Heart right ventricle (tissue), 16 donors: ENCODE measurements at places on chromosomes 1 and 21. TPM values are rescaled to one million over a fixed set of nuclear protein-coding genes. Genes with fewer than 3 reads are reported as not detected.

- DNase-seq, result no peak
These were observed 183.5 kb upstream of the DPYD start for GRCh38 chr1:98104289-98104688.

GRCh38 chr1:85947186-85947585 lies 209.4 kb downstream of the COL24A1 start:
- no peak for DNase-seq

GRCh38 chr1:34582356-34582755 lies 172.5 kb upstream of the GJB5 start:
- no peak for DNase-seq

Gene KIF26B
- total RNA-seq, result 8.8 TPM

DNA sequence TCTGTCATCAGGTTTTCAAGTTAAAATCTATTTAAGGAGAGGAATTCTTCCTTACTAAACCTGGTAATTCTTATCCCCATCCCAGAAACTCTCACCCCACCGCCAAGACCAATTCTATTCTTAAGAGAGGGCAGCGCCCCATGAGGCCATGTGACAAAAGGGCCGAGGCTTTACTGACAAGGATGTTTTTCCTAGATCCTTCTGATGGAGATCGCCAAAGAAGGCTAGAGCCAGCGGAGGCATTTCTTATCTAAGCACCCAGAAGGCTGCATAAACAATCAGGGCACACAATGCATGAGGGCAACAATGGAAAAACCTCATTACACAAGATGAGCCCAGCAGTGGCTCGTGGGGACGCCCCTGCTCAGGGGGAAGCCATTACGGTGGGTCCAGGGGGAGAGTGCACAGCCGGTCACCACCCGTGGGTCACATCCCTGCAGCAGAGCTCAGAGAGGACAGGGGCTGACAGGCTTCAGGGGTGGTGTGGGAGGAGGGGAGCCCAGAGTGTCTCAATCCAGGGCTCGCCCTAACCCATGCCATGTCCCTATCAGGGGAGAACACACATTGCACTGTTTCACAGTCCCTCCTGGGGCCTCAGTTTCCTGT lies 88.7 kb downstream of the ITPKB start:
- no peak for DNase-seq

Gene NOS1AP
- total RNA-seq, result 6.3 TPM

Gene JAK1
- total RNA-seq, result 75.2 TPM

GRCh38 chr21:33033094-33033951 lies 7.6 kb downstream of the OLIG2 start:
- DNase-seq, result no peak

GRCh38 chr1:204336421-204337035 lies 23.2 kb downstream of the PLEKHA6 start:
- DNase-seq, result no peak

Gene C4BPA
- not detected for total RNA-seq

- no peak for DNase-seq
These were observed 13.1 kb downstream of the STMN1 start for GRCh38 chr1:25893116-25893515.

DNA sequence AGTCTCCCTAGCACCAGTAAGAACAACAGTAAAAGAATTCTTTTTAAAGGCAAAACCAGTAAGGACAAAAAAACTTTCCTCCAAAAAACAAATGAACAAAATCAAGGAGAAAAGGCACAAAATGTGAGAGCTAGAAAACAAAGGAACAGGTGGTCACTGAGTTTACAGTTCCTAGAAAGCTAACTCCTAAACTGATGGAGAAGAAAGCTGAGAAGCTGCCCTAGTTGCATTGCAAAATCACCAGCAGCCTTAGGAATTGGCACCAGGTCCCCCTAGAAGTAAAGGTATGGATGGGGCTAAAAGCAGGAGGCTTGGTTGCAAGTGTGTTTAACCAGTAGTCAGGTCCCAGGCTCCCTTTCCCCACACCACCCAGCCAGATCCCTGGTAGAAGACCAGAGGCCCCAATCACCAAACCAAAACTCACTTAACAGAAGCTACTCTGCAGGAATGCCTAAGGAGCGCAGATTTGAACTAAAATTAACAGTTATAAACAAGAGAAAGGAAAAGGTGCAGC lies 47.6 kb downstream of the RAB3GAP2 start:
- no peak for DNase-seq

GRCh38 chr21:35948982-35949381 lies 111.3 kb downstream of the SETD4 start:
- DNase-seq, result no peak

DNA sequence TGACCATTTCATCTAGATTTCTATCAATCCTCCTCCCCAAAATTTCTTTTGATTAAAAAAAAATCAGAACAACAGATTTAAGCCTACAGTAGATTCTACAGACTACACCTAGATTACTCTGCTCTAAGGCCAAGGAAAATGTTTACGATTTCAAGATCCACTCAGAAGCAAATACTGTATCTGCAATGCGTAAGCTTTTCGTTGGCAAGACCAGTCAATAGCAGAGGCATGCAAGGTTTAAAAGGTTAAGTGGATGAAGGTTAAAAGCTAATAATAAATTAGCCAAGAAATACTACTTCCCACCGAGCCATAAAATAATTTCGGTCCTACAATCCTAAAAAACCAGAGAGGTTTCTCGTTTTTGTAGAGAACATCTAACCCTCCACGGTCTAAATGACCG lies 1.3 kb downstream of the CLSTN1 start:
- DNase-seq, result no peak

DNA sequence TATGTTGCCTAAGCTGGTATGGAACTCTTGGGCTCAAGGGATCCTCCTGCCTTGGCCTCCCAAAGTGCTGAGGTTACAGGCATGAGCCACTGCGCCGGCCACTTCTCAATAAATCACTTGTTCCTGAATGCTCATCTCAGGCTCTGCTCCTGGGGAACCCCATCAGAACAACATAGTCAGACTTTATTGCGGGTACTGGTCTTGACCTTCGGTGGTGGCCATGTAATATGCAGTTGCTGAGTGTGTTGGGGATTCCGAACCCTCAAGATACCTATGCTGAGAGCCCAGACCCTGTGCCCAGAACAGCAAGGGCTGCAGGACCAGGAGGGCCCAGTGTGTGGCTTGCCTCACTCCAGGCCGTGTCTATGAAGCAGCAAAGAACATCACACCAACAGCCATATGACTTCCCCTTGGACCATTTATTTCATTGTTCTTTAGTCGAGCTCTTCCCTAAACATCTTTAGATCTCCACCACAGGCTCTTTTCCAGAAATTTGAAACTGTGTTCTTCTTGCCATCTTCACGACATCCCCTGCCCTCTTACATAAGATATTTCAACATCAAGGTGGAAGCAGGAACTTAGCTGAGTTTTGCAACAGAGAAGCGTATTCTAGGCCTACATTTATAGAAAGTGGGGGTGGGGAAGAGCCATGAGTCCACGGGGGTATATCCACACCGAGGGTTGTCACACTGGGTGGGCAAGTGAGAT lies 12.7 kb upstream of the SDHB start:
- no peak for DNase-seq

GRCh38 chr1:208142590-208143382 lies 101.4 kb downstream of the PLXNA2 start:
- DNase-seq, result no peak

Gene AADACL3
- not detected for total RNA-seq

DNA sequence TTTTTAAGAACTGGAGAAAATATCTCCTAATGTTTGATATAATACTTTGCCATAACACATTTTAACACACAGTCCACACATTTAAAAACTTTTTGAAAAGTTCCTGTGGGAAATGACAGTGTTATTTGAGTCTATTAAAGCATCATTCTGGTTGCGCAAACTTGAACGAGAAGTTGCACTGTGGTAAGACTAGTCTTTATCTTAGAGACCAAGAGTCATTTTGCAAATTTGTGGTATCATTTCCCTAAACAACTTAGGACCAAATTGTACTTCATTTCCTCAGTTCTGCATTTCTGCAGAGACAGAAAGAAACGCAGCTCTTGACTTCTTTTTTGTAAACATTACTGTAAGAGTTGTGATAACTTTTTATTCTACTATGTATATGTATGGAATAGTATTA lies at the start of gene RGS18:
Gene RGS18, plus strand, starts transcription at position 282 of the 400 bp plus-strand sequence. CDS start 176 bp downstream, outside the sequence.
- no peak for DNase-seq

DNA sequence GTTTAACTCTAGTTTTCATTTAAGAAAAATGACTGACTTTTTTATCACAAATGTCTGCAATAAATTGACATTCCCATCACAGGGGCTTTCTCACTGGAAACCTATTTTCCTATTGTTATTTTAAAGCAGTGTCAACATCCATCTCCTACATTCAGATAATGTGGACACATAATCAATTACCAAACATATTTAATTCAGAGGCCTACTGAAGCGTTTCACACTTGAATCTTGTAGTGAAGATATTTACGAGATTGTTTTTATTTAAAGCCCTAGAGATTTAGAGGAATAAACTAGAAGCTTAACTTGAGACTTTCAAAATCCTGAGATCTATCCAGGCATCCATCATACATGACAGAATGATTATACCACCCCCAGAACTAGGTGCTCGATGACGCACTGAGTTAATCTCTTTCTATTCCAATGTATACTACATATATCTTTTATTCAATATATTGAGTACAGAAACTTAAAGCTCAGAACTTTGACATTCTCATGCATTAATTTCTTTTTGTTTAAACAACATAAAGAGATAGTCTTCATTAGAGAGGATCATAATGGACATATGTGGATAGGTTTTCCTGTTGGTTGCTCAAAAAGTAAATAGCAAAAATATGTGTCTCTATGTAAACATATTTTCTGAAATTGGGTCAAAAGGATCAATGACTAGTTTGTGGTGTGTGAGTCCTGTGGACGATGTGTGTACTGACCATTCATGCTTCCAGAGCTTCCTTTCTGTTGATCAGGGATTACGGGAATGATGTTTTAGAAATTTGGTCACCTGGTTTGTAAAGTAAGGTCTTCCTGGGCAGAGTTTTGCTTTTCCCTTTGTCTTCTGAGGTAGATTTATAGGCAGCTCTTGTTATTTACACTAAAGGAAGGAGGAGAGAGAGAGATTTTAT lies 171.5 kb upstream of the HMCN1 start:
- no peak for DNase-seq

DNA sequence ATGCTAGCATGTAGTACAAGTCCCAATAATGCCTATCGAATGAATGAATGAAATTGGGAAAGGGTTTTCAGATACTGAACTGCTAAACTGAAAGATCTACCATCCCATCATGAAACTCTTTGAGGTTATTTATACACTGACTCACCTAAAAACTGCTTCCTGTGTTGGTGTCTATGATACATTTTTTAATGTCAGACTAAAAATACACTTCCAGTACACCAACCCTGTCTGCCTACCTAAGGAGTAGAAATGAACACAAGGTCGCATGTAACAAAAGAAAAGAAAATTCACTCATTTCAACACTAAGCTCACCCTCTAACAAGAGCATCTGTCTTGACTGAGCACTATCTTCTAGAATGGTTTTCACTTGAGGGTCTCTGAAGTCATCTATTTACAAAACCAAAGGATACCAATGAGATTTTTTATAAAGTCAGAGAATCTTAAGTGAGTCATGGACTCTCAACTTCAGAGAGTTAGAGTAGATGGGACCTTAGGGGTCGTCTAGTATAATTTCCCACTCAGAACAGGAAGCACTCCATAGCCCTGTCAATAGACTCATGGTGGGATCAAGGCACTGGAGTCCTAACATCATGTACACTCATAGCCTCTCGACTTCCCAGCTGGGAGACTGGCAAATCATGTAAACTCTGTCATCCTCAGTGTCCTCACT lies 53.4 kb downstream of the WLS start:
- no peak for DNase-seq

- no peak for DNase-seq
These were observed 282.4 kb upstream of the SGIP1 start for GRCh38 chr1:66251546-66251945.

GRCh38 chr1:112807999-112808398 lies 92.9 kb upstream of the PPM1J start:
- DNase-seq, result no peak

DNA sequence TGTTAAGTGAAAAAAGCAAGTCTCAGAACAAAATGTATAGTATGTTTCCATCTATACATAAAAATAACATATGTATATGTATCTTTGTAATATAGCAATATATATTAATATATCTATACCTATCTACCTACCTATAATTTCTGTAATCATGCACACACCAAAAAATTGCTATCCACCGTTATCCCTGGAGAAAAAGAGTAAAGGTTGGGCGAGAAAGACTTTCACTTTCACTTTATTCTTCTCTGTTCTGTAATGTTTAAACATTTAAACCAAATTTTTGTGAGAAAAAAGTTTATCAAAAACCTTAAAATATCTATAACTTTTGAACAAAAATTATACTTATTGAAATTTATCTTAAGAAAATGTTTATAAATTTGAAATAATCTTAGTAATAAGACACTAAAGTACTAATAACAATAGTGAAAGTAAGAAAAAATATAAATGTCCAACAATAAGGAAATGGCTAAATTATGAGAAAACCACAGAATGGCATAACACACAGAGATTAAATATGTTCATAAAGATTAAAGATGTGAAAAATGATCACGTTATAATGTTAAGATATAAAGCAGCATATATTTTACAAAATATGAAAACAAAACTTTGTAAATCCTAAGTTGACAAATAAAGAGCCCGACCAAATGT lies 74.0 kb upstream of the LRRC53 start:
- DNase-seq, result no peak
